ENCODE measurements at places on chromosomes 6 and 20. TPM values are rescaled to one million over a fixed set of nuclear protein-coding genes. Genes with fewer than 3 reads are reported as not detected.

The TUBE1 gene
- total RNA-seq: 42.1 TPM

The TREM2 gene
- total RNA-seq: 10.5 TPM

The BHLHE23 gene
- total RNA-seq: not detected

The FOXF2 gene
- 1.2 TPM for total RNA-seq
